ENCODE measurements at places on chromosomes 16 and 17.
A peak's percentile ranks its signal among the peaks of the same experiment; 100 is the strongest.

DNA sequence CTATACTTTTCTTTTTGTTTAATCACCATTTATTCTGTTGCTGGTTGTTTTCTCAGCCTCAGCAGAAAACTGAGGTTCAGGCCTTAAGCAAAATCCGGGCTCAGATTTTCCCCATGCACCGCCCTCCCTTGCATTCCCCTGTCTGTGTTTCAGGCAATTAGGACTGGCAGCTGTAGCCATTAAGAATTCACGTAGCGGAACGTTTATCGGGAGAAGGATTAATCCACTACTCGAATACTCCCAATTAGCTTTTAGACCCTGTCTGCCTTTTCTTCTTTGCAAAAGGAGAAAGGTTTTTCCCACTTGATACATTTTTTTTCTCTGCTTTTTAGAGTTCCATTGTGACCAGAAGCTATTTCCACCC is 173.1 kb downstream of the RPTOR start:
- DNase-seq: no peak

DNA sequence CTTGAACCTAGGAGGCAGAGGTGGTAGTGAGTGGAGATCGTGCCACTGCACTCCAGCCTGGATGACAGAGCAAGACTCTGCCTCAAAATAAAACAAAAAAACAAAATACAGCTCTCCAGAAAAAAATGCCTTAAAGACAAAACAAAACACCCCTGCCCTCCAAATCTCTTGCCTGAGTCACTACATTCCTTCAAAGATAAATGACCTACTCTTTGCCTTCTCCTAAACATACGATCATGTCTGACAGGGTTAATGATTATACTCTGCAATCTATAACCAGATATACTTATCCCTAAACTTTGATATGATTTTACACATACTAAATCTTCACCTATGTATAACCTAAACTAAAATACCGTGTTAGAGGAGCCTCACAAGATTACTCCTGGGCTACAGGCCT is 1.4 kb upstream of the SETD6 start:
- DNase-seq: no peak

DNA sequence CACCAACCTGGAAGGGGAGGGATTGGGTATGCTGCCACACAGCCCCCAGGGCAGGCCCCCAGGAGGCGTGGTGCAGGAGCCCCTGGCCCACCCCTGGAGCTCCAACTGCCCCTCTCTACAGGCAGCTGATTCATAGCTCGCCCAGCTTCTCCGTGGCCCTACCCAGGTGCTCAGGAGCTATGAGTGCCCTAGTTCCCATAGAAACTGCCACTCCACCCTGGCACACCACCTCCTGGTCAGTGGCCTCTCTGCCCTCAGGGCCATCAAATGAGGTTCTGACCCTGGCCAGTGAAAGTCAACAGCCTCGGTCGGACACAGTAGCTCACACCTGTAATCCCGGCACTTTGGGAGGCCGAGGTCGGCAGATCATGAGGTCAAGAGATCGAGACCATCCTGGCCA is 18.0 kb downstream of the CNGB1 start:
- no peak for DNase-seq

- DNase-seq: no peak
Measured at GRCh38 chr16:78930561-78930960, 670.0 kb downstream of the MAF start.

DNA sequence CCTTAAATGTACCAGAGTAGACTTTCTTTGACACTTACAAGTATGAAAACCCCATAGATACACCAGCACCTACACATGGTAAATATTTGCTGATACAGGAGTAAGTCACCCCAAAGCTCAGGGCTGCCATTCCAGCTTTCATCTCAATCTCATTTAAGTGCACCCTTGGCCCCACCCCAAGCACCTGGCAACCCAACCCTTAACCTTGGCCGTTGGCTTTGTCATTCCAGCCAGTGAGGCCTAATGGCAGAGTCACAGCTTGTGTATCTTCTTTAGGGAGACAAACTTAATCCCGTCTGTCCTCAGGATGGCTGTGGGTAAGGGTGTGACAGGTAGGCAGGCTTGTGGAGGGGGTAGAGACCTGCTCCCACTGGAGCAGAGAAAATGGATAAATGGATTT is 31.5 kb upstream of the TMEM220 start:
- no peak for DNase-seq

- DNase-seq: no peak
Measured at GRCh38 chr17:81890447-81891302, 711 bp downstream of the ALYREF start.

GRCh38 chr17:7336240-7337175 is at the start of gene ACAP1:
ACAP1 (plus strand) TSS chr17:7336529; CDS start chr17:7336735, 206 bp downstream.
- no peak for DNase-seq

DNA sequence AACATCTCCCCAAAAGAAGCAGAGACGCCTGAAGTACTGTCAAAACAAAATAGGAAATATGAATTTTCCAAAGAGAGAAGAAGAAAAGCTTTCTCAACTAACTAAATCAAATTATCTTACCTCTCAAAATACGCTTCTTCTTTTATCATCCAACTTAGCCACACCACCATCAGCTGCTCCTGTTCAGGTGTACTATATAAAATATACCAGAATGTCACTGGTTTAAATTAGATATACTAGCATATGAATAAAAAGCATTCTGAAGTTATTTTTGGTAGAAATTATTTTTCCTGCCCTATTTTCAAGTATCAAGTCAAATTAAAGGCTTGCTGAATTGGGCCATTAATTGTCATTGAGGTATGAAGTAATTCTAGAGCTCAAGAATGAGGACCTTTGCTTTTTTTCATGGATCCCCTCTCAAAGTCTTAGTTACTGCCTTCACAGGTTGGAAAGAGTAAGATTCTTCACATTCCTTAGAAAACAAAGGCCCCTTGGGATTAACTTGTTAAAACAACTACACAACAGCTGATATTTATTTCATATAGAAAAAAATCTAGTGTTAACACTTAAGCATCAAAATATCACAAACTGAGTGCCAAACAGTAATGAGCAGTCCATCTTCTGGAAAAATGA is 30.1 kb downstream of the INTS2 start:
- no peak for DNase-seq

- DNase-seq: peak; percentile 28
Measured at GRCh38 chr16:85365120-85365519, 248.0 kb upstream of the GSE1 start.

GRCh38 chr16:48112600-48112999 is 43.2 kb downstream of the ABCC12 start:
- no peak for DNase-seq

- no peak for DNase-seq
Measured at GRCh38 chr16:518858-519257, 8.7 kb upstream of the CAPN15 start.

Data from PC-9 (cell line).